ENCODE measurements at places on chromosomes 12 and 14.

- DNase-seq = no peak
Measured at GRCh38 chr14:74475678-74476077, 17.4 kb downstream of the NPC2 start.

- DNase-seq = no peak
Measured at GRCh38 chr12:64616201-64616600, 5.9 kb downstream of the RASSF3 start.

GRCh38 chr12:51821440-51822260 is 26.9 kb downstream of the FIGNL2 start:
- no peak for DNase-seq

DNA sequence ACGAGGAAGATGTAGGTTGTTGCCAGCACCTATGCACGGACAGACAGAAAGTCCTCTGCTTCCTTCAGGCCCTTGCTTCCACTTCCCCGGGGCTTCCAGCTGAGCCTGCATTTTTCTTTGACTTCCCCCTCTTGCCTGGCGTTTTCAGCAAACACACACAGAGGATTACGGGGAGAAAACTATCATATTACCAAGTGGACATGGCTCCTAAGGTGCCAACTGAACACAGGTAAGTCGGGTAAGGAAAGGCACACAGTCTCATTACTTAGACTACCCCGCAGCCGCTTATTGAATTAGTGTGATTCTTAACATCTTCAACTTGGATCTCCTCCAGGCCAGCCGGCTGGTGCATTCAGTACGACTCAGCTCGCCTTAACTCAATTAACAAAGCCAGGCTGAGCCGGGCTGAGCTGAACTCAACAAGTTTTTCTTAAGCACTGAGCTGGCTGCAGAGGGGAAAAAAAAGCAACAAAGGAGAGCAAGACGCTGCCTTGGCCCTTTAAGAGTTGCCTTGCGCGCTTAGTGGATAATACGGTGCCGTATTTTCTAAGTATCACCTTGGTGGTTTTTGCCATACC is 19.2 kb upstream of the MAP1LC3B2 start:
- no peak for DNase-seq

DNA sequence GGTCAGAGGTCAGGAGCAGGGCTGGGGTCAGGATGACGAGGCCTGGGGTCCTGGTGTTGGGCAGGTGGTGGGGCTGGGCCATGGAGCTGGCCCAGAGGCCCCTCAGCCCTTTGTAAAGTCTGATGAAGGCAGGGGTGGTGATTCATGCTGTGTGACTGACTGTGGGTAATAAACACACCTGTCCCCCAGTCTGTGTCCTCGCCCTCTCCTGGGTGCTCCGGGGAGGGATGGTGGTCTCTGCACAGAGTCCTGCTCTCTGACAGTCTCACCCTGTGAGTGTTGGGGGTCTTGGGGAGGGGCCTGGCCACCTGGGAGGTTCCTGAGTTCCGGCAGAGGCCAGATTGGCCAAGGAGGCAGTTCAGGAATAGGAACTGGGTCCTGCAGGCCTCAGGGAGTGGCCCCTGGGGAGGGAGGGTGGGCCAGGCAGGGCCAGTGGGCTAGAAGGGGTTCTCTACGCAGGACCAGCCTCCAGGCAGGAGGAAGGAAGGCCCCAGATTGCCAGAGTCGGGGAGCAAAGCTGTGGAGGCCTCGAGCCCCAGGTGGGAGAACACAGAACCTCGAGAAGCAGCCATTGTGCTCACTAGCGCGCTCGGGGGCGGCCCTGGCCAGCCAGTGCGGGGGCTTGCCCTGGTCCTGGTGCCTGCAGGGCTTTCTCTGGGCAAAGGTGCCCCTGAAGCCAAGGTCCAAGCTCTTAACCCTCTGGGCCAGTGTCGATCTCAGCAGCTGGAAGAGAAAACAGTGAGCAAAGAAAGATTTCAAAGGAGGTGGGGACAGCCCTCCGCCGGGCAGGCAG is 14.4 kb downstream of the ACADS start:
- no peak for DNase-seq

DNA sequence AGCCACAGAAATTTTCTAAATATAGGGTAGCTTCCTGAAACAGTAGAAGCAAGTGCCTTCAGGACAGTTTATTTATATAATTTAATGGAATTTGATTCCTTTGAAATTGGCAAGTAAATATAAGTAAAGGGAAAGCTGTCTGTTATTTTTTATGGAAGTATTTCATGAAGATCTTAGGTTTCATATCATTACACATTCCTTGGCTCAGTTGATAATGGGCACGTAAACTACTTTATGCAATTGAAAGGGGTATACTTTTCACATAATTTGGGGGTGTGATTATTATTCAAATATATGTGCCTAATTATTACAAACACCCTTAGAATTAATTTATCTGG is 71.1 kb upstream of the RAP1B start:
- no peak for DNase-seq

DNA sequence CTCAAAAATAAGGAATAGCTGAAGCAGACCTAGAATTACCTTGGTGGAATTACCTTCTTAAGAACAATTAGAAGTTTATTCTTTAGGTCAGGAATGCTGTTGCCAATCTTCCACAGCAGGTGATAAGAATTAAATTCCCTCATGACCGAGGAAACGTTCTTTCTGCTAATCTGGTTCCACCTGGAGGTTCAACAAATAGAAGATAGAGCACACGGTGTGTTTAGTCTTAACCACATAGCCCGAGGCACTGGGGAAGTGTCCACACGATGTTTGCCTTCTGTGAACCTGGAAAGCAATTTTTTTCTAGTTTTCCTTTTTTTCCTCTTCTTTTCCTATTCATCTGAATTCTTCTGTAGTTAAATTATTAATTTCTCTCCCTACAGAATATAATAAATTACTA is 906.9 kb downstream of the NRXN3 start:
- DNase-seq = no peak

GRCh38 chr12:42448841-42449240 is 122.9 kb downstream of the PPHLN1 start:
- no peak for DNase-seq

DNA sequence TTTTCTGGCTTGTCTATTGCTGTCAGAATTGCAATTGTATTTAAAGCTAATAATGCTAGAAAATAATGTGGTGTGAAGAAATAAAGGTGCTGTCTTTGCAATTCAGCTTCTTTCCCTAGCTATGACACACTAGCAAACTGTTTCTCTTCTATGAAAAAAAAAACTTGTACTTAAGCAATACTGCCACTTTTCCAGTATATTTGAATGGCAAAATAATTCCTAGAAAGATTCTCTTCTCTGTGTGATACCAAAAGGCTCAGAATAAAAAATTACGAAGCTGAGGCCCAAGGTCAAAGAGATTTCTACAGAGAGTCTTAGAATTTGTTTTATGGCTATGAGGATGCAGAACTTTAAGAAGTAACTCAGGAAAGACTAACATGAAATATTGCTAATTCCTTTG is 235.5 kb downstream of the ADAMTS20 start:
- DNase-seq = no peak

DNA sequence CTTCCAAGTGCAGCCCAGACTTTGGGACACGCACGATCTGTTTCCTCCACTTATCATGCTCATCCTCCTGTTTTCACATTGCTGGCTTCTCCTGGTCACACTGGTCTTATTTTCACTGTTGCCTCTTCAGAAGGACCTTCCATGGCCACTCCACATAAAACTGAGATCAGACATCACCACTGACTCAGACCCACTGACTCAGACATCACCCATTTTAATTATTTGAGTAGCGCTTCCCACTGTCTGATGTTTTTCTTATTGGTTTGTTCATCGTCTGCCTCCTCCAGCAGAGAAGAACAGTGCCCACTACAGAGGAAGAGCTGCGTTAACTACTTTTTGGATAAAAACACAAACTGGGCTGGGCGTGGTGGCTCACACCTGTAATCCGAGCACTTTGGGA is 270.5 kb upstream of the PWP1 start:
- no peak for DNase-seq

GRCh38 chr12:2335109-2335508 is 282.3 kb downstream of the CACNA1C start:
- no peak for DNase-seq

- no peak for DNase-seq
Measured at GRCh38 chr14:87643005-87643404, 350.0 kb downstream of the GALC start.

Data from T-helper 2 cell treated with Interferon-gamma antibody and Interleukin-4, amounts not matched to agents 5 μg/mL and 100 μg/mL, for 36 hours (primary cell).